Dermis blood vessel endothelial cell (primary cell): ENCODE measurements at places on chromosomes 13 and 19. TPM values are rescaled to one million over a fixed set of nuclear protein-coding genes. Genes with fewer than 3 reads are reported as not detected.

Gene LACC1
- 10.9 and 14.1 TPM in 2 replicates for total RNA-seq

Gene PLPP2
- 14.3 and 25.8 TPM in 2 replicates for total RNA-seq

Gene CEACAM18
- not detected in 2 replicates for total RNA-seq

Gene LILRA2
- not detected in 2 replicates for total RNA-seq

Gene SIPA1L3
- 13.6 and 14.5 TPM in 2 replicates for total RNA-seq

Gene MEIS3
- 0.37 TPM in 1 of 2 replicates, not detected in the other for total RNA-seq

Gene ICAM4
- 0.79 and 0.85 TPM in 2 replicates for total RNA-seq

Gene IGFL1
- total RNA-seq, result not detected in 2 replicates

Gene CEACAM20
- 0.05 TPM in 1 of 2 replicates, not detected in the other for total RNA-seq

Gene HNRNPUL1
- 63.3 and 171 TPM in 2 replicates for total RNA-seq

Gene SPIB
- not detected in 2 replicates for total RNA-seq

Gene MYPOP
- 1.4 and 2.7 TPM in 2 replicates for total RNA-seq

Gene ARRDC5
- not detected in 2 replicates for total RNA-seq
